Mesenteric fat pad (tissue), 1 donor: ENCODE measurements at places on chromosomes 2 and 18. TPM values are rescaled to one million over a fixed set of nuclear protein-coding genes. Genes with fewer than 3 reads are reported as not detected.

The ARHGEF4 gene
- 9.4 TPM for total RNA-seq

DNA sequence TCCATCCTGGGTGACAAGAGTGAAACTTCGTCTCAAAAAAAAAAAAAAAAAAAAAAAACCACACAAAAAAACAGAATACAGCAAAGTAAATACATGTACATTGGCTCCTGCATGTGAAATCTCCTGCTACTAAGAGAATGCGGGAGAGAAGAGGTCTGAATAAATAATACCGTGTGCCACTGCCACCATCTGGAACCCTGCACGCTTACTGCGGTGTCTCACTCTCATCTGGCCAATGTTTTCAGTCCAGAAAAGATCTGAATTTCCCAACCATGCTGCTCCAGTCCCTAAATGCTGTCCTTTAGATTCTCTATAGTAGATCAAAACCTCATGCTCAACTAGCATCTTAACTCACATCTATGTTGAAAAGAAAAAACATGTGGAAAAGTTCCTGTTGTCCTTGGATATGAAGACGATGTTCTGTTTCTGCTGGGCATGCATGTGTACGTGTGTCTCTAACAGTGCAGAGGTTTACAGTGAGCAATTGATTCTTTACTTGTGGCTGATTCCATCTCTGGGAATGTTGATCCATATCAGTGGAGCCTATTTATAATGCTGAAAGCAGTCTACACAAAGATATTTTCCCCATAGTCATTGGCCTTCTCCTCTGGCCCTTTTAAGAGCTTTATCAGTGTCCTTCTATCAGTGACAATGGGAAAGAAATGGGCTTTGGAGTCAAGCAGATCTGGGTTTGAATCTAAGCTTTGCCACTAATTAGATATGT lies 11.9 kb downstream of the STON1 start:
- DNase-seq: peak; percentile 9

The SCN3A gene
- total RNA-seq: 1.3 TPM

GRCh38 chr18:28044036-28044435 lies 132.9 kb downstream of the CDH2 start:
- DNase-seq: no peak

The IL1A gene
- total RNA-seq: not detected

DNA sequence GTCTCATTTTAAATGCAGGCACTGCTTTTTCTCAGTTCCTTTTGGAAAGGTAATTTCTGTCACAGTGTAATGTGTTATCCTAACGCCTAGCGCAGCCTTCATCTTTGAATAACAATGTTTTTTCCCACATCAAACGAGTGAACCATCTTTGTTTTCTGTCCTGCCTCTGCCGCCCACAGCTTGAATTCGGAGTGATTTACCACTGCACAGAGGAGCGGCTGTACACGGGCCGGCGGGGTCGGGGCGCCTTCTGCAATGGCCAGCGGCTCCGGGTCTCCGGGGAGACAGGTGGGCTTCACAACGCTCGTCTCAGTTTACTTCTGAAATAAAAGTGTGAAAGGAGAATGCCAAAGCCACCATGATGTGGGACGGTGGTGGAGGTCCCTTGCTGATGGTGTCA lies 32.8 kb downstream of the IMPA2 start:
- no peak for DNase-seq

DNA sequence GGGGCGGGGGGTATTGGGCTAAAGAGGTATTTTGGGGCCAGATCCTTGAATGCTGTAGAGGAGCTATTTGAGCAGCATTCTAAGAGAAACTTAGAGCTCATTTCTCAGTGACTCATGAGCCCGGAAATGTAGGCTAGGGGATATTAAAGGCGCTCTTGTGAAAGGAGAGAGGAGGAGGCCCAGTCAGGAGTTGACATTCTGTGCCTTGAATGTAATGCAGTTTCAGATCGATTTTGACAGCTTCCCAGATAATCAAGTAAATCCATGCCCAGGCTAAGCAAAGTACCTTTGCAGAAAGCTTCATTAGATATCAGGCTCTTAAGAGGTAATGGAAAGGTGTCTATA lies 1.5 kb downstream of the CAB39 start:
- no peak for DNase-seq

The PDCD1 gene
- total RNA-seq: 0.42 TPM

- no peak for DNase-seq
These were observed 3.1 kb upstream of the ABCB11 start for GRCh38 chr2:169034256-169034655.

The SCYGR3 gene
- total RNA-seq: not detected
